ENCODE measurements at places on chromosomes 7 and 10.

DNA sequence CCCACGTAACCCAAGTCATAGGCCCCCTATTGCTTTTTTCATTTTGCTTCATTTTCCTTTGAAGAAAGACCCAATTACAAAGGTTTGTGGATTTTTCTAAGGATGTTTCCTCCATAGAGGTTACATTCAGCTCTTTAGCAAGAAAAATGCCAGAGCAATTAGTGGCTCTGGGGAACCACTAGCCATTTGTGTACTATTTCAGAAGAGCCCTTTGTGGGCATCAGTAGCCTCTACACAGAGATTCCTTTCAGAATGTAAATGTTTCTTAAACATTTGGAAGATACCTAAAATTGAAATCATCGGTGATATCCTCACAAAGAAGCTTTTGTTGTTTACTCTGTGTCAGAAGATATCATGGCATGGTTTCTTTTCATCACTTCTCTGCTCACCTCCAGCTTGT lies 291.0 kb upstream of the KMT2E start:
- DNase-seq = no peak

- no peak for DNase-seq
Measured at GRCh38 chr7:485188-486081, 34.2 kb downstream of the PDGFA start.

GRCh38 chr10:31017534-31018355 lies 13.9 kb downstream of the ZNF438 start:
- no peak for DNase-seq

- no peak for DNase-seq
Measured at GRCh38 chr10:12510501-12510941, 161.2 kb downstream of the CAMK1D start.

GRCh38 chr10:33900596-33900995 lies 566.1 kb upstream of the NRP1 start:
- no peak for DNase-seq

GRCh38 chr10:123259791-123260190 lies 105.6 kb downstream of the BUB3 start:
- no peak for DNase-seq

DNA sequence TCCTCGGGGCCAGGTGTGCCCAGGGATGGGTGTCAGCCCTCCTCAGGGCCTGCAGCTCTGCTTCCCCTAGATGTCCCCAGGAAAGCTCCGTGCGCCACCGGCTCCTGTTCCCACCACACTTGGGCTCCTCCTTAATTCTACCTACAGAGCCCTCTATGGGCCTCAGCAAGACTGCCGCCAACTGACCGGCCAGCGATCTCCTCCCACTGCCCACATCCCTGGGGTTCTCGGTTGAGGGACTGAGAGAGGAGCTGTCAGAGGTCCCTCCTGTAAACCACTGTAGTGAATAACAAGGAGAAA lies 5.3 kb upstream of the LDB3 start:
- no peak for DNase-seq

- no peak for DNase-seq
Measured at GRCh38 chr10:128929767-128930166, 537.3 kb upstream of the MGMT start.

DNA sequence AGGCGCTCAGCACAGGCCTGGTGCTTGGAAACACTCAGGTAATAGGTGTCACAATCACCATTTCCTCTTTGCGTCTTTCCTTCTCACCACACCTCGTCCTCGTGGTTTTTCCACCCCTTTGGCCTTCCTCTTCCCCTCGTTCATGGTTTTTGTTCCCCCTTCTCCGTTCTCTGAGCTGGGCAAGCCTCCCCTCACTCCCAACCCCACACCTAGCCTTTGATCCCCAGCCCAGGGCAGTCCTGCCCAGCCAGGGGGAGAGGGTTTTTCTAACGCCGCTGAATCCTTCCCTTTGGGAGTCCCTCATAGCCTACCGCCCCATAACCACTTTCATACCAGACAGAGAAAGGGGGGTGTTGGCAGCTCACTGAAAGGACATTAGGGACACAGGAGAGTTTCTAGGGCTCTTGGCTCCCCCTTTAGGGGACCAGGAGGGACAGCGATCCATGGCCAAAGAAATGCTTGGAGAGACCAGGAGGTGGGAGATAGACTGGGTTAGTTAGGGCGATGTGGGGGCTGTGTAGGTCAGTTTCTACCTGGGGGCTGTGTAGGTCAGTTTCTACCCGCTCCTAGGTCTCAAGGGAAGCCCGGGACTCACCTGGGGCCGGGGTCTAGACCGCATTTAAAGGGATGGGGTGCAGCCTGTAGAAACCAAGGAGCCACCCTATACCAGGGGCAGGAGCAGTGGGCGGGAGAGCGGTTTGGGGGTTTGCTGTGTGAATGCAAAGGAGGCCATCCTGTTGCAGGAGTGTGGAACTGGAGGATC lies 1.4 kb downstream of the EPHB4 start:
- DNase-seq = no peak

DNA sequence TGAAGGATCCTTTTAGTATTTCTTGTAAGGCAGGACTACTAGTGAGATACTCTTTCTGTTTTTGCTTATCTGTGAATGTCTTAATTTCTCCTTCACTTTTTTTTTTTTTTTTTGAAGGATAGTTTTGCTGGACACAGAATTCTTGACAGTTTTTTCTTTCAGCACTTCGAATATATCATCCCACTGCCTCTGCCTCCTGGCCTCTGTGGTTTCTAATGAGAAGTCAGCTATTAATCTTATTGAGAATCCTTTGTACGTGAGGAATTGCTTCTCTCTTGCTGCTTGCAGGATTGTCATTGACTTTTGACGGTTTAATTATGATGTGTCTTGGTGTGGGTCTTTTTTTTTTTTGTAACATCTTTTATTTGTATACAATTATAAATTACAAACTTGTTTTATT lies 12.6 kb upstream of the WAC start:
- DNase-seq = no peak

DNA sequence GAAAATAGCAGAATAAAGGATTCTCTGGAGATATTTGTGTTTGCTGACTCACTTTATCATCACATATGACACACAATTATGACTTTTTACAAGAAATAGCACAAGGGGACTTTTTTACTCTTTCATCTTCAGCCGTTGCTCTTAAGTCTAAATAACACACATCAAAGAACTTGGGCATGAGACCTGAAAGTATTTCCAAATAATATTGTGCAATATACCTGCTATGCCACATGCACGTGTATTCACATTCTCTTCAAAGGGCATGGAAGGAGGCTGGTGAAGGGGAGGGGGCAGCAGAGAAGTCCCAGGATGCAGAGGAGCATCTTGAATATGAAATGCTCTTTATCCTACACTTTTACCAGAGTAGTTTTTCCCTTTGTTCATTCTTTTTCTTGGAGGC lies 4.1 kb upstream of the ADARB2 start:
- no peak for DNase-seq

DNA sequence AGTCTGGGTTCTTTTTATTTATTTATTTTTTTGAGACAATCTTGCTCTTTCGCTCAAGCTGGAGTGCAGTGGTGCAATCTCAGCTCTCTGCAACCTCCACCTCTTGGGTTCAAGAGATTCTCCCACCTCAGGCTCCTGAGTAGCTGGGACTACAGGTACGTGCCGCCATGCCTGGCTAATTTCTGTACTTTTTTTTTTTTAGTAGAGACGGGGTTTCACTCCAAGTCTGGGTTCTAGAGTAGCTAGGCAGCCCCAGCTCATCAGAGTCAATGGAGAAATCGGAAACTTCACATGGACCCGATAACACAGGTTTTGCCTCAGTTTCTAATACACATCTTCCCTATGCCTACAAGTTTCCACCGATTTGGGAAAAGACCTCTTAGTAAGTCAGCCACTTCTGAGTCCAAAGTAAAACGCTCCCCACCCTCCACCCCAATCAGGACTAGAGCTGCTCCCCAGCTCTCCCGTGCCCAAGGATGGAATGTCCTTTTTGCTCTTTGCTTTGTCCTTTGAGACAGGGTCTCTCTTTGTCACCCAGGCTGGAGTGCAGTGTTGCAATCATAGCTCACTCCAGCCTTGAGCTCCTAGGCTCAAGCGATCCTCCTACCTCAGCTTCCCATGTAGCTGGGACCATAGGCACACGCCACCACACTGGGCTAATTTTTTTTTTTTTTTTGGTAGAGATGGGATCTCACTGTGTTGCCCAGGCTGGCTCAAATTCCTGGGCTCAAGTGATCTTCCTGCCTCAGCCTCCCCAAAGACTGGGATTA lies 3.8 kb upstream of the SERPINE1 start:
- no peak for DNase-seq

DNA sequence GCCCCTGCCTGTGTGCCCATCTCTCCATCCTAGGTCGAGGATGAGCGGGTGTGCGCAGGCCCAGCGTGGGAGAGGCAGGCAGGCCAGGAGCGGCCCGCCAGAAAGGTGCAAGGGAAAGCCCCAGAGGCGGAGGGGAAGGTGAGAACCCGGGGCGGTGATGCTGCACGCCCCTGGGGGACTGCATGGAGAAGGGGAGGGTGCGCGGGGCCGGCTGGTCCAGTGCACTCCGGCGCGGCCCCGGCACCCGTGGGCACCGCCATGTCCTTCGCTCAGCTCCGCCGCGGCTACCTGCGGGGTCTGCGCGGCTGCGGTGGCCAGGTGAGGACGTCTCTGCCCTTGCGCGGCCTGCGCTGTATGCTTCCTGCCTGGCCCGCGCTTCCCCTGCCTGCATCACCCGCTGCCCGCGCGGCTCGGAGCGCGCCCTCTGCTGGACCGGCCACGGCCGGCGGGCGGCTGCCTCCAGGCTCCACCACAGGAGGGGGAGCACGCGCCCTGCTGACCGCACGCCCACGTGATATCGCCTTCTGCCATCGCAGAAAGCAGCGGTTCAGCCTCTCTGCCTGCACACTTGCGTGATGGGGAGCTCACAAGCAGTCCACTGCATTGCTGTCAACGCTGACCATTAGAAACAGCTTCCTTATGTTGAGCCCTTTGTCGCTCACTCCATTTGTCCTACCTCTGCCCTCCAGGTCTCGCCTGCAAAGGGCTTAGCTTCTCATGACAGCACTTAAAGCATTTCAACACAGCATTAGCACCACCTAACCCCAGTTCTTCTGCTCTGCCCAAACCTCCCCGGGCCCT lies 73.9 kb downstream of the CXCL12 start:
- no peak for DNase-seq

DNA sequence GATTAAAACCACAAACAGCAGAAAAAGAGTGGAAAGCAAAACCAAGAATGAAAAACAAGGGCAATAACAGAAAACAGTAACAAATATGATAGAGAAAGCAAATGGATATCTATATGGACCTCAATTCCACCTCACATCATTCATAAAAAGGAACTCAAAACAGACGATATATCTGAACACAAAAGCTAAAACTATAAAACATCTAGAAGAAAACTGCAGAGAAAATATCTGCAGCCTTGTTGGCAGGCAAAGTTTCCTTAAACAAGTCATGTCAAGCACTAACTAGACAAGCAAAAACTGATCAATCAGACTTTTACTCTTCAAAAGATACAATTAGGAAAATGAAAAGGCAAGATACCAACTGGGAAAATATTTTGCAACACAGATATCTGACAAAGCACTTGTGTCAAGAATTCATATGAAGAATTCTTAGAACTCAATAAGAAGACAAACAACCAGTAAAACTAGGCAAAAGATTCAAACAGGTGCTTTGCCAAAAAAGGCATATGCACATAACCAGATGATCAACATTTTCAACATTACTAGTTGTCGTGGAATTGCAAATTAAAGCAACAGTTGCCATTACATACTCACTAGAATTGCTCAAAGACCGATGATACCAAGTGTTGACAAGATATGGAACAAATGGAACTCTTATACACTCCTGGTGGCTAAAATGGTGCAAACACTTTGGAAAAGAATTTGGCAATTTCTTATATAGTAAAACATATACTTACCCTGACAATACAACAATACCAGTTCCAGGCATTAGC lies 25.9 kb upstream of the ZMIZ1 start:
- DNase-seq = no peak

GRCh38 chr7:2108501-2109250 lies 124.1 kb downstream of the MAD1L1 start:
- DNase-seq = no peak

All from cerebellar nuclear complex (tissue), 1 donor.